Memory B cell (primary cell): ENCODE measurements at places on chromosomes 2 and 18.

- H3K27ac ChIP-seq: peak overlapping the region; percentile 100
- peaks cover 5% of the 10 kb centered on the region for H3K4me1 ChIP-seq
- peak overlapping the region; percentile 93 for H3K4me3 ChIP-seq
- H3K36me3 ChIP-seq: no peaks in the 10 kb centered on the region
- no peak for DNase-seq
- H3K27me3 ChIP-seq: peaks cover 2% of the 10 kb centered on the region
These were observed 160.8 kb downstream of the AGPS start for GRCh38 chr2:177553176-177553884.

DNA sequence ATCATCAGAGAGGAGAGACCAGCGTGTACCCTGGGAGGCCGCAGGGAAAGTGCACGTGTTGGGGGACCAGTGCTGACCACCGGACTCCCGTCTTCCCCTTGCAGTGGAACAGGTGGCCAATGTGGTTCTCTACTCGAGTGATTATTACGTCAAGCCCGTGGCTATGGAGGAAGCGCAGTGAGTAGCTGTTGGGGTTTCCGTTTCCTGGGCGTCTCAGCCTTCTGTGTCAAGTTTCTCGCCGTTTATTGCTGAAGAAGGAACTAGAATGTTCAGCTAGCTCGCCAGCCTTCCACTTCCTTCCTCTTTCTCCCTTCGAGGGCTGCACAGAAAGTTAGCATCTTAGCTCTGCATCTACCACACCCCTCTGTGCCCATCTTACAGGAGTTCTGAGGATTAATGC, 22.8 kb upstream of the DGKD start:
- H3K4me3 ChIP-seq: peak overlapping the region; percentile 41
- H3K36me3 ChIP-seq: no peaks in the 10 kb centered on the region
- H3K27ac ChIP-seq: peak overlapping the region; percentile 86
- H3K4me1 ChIP-seq: peaks cover 40% of the 10 kb centered on the region
- DNase-seq: peak; percentile 66

- H3K36me3 ChIP-seq: no peaks in the 10 kb centered on the region
- H3K4me3 ChIP-seq: peak overlapping the region; percentile 99
- H3K27ac ChIP-seq: no peak overlapping the region
- no peaks in the 10 kb centered on the region for H3K27me3 ChIP-seq
- H3K4me1 ChIP-seq: peaks cover 8% of the 10 kb centered on the region
These were observed 1.5 kb downstream of the C18orf54 start for GRCh38 chr18:54359233-54359632.

DNA sequence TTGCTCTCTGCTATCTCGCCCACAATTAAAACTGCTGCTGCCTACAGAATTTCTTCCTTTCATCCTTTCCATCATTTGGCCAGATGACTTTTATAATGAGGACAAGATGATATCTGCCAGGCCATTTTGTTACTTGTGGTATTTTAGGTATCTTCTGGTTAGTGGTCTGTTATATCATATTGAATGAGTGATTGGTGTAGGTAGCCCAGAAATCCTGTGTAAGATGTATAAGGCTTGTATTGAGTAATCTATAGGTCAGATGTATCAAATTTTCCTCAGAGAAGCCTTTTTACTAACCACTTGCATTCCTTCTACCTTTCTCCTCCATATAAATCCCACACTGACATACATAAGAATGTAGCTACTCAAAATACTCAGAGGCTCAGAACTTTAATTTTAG, 118.3 kb downstream of the UBR3 start:
- peaks cover 2% of the 10 kb centered on the region for H3K4me1 ChIP-seq
- no peak overlapping the region for H3K4me3 ChIP-seq
- H3K27me3 ChIP-seq: no peaks in the 10 kb centered on the region
- peaks cover 23% of the 10 kb centered on the region for H3K36me3 ChIP-seq

- no peaks in the 10 kb centered on the region for H3K36me3 ChIP-seq
- no peak for DNase-seq
- H3K4me1 ChIP-seq: no peaks in the 10 kb centered on the region
- H3K27me3 ChIP-seq: peaks cover 12% of the 10 kb centered on the region
- no peak overlapping the region for H3K4me3 ChIP-seq
These were observed 31.3 kb downstream of the CNGA3 start for GRCh38 chr2:98377544-98377943.

- peaks cover 4% of the 10 kb centered on the region for H3K4me1 ChIP-seq
- no peak overlapping the region for H3K27ac ChIP-seq
- peak overlapping the region; percentile 71 for H3K4me3 ChIP-seq
- no peaks in the 10 kb centered on the region for H3K36me3 ChIP-seq
- DNase-seq: no peak
- peaks cover 4% of the 10 kb centered on the region for H3K27me3 ChIP-seq
These were observed 21.0 kb upstream of the PAX3 start for GRCh38 chr2:222319586-222320435.

DNA sequence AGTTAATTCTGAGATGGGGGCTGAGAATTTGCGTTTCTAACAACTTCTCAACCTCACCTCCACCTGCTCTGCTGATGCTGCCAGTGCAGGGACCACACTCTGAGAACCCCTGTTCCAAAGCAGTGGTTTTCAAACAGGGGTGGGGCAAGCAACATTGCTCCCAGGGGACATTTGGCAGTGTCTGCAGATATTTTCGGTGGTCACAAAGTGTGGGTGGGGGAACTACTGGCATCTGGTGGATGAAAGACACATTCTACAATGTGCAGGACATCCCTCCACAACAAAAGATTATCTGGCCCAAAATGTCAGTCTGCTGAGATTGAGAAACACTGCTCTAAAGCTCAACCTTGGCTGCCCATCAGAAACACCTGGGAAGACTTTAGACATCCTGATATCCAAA, 188.7 kb upstream of the SATB2 start:
- no peak overlapping the region for H3K27ac ChIP-seq
- no peaks in the 10 kb centered on the region for H3K36me3 ChIP-seq
- DNase-seq: no peak
- peaks cover 4% of the 10 kb centered on the region for H3K27me3 ChIP-seq

GRCh38 chr2:84833481-84834150, 47.3 kb downstream of the TRABD2A start:
- peaks cover 14% of the 10 kb centered on the region for H3K4me1 ChIP-seq
- H3K27me3 ChIP-seq: no peaks in the 10 kb centered on the region
- peaks cover 11% of the 10 kb centered on the region for H3K36me3 ChIP-seq
- no peak for DNase-seq

GRCh38 chr18:3211236-3211992, 8.4 kb downstream of the MYOM1 start:
- peaks cover 1% of the 10 kb centered on the region for H3K4me1 ChIP-seq
- H3K27ac ChIP-seq: no peak overlapping the region
- DNase-seq: no peak

- H3K27me3 ChIP-seq: no peaks in the 10 kb centered on the region
- H3K36me3 ChIP-seq: no peaks in the 10 kb centered on the region
- H3K4me1 ChIP-seq: no peaks in the 10 kb centered on the region
- H3K4me3 ChIP-seq: no peak overlapping the region
These were observed 713.9 kb downstream of the CPS1 start for GRCh38 chr2:211270257-211270656.

DNA sequence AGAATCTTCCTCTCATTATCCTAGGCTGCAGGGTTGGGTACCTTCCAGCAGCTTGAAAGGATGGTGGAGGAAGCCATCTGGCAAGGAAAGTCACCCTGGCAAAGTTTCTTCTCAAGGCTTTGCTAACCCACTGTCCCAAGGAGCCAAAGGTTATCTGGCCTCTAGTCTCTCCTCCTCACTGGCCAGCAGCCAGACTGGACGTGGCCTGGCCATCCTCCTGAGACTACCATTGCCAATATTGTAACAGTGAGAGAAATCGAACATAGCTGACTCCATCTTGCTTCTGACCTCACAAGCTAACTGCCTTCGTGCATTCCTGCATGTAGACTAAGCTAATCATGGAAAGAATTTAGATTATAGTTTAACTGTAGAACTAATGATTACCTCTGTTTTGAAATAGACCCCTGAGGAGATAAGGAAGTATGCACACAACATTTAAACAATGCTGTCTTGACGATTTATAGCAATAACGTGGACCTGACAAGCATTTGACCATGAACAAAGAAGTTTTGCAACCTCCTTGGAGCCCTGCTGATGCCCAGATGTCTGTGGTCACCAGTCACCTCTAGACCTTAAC, 7.8 kb upstream of the ANXA4 start:
- H3K27me3 ChIP-seq: no peaks in the 10 kb centered on the region
- H3K4me3 ChIP-seq: no peak overlapping the region
- no peaks in the 10 kb centered on the region for H3K36me3 ChIP-seq
- H3K4me1 ChIP-seq: peaks cover 34% of the 10 kb centered on the region
- DNase-seq: no peak
- peak overlapping the region; percentile 49 for H3K27ac ChIP-seq

DNA sequence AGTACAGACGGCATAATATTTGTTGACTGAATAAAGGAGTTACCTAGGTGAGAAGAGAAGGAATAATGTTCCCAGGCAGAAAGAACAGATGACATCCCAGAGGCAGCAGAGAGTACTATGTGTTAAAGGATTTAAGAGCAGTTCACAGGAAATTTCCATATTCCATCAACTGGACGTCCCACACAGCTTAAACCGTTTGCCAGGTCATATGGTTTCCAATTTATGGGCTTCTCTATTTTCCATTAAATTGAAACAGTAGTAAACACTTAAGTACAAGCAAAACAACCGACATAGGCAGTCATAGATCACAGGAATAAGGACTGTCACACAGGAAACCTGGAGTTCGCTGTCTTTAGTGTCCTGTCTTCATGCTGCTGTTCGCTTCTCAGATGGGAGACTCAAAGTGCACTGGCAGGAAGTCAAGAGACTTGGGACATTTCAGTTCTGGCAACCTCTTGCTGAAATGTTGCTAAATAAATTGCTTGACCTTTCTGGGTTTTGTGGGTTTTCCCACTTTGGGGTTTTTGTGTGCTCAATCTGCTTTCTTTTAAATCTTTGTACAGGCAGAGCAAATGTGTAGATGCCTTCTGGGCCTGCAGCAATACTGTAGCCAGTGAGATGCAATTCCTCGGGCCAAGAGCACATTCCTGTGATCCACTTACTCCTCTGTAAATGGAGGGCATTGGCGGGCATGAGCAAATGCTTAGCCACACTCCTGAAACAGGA, 5.8 kb upstream of the PIEZO2 start:
- no peaks in the 10 kb centered on the region for H3K4me1 ChIP-seq
- H3K27me3 ChIP-seq: peaks cover 4% of the 10 kb centered on the region
- H3K27ac ChIP-seq: no peak overlapping the region
- no peak overlapping the region for H3K4me3 ChIP-seq
- H3K36me3 ChIP-seq: no peaks in the 10 kb centered on the region

DNA sequence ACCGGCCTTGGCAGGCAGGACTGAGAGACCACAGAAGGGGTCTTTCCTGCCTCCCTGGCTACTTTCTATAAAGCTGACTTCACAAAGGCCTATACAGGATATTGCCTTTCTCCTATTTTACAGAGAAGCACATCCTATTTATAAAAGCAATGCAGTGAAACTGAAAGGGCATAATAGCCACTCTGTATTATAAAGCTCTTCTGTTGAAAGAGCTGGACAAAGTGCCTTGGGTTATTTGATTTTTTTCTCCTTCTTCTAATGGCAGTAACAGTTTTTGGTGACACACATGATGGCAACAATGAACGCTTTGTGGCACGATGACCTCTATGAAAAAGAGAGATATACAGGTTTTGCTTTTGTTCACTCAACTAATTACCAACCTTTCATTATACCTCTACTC, 281.1 kb downstream of the ZNF516 start:
- H3K4me1 ChIP-seq: no peaks in the 10 kb centered on the region
- H3K27me3 ChIP-seq: peaks cover 3% of the 10 kb centered on the region
- H3K36me3 ChIP-seq: no peaks in the 10 kb centered on the region
- H3K4me3 ChIP-seq: no peak overlapping the region
- no peak overlapping the region for H3K27ac ChIP-seq

- H3K4me1 ChIP-seq: no peaks in the 10 kb centered on the region
- H3K27ac ChIP-seq: no peak overlapping the region
- no peak for DNase-seq
- no peak overlapping the region for H3K4me3 ChIP-seq
These were observed 133.9 kb upstream of the ARL4C start for GRCh38 chr2:234630801-234631261.

DNA sequence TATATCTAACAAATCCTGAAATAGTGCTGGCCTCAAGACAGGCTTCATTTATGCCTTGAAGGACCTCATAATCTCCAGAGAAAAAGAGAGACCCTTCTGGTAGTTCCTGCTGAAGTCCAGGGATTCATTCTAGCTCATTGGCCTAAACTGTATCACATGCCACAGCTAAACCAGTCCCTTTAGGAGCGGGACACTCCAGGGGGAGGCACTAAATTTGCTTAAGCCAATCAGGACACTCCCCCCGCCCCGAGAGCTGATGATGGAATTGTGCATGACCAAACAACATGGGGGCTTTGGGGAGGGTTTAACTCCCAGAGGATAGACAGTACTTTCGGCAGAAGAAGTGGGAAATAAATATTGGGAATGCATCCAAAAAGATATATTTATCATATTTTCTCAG, 36.4 kb upstream of the CXCR4 start:
- no peak overlapping the region for H3K27ac ChIP-seq
- peaks cover 24% of the 10 kb centered on the region for H3K4me1 ChIP-seq
- H3K27me3 ChIP-seq: no peaks in the 10 kb centered on the region
- peaks cover 2% of the 10 kb centered on the region for H3K36me3 ChIP-seq

- no peak for DNase-seq
- H3K36me3 ChIP-seq: no peaks in the 10 kb centered on the region
- no peak overlapping the region for H3K27ac ChIP-seq
- no peak overlapping the region for H3K4me3 ChIP-seq
- no peaks in the 10 kb centered on the region for H3K27me3 ChIP-seq
- H3K4me1 ChIP-seq: no peaks in the 10 kb centered on the region
These were observed 60.5 kb upstream of the TFPI start for GRCh38 chr2:187614756-187615155.

- no peak for DNase-seq
- H3K4me1 ChIP-seq: no peaks in the 10 kb centered on the region
- H3K27ac ChIP-seq: no peak overlapping the region
- no peaks in the 10 kb centered on the region for H3K36me3 ChIP-seq
- H3K4me3 ChIP-seq: no peak overlapping the region
These were observed 275.7 kb upstream of the FN1 start for GRCh38 chr2:215711471-215712034.
